ENCODE measurements at places on chromosomes 7 and 10.
A peak's percentile ranks its signal among the peaks of the same experiment; 100 is the strongest.

GRCh38 chr10:110861930-110862649, 9.6 kb upstream of the PDCD4 start:
- no peak for DNase-seq

GRCh38 chr7:122072924-122073599, 71.0 kb downstream of the AASS start:
- DNase-seq = no peak

- no peak for DNase-seq
These were observed 121.4 kb downstream of the POU6F2 start for GRCh38 chr7:39099146-39099545.

DNA sequence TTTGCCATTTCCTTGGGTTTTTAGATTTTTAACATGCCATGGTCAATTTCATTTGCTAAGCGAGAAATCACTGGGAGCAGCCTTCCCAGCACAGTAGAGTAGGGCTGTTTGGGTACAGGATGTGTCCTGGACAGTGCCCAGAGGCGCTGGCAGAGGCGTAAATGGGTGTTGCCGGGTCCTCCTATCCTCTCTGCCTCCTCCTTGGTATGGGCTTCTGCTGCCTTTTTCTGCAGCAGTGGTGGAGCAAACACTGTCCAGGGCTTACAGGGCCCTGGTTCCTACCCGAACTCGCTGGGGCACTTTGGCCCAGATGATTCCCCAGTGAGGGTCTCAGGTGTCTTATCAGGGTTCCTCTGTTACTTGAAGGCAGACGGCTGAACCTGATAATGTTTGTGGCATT, 298.3 kb downstream of the RPS24 start:
- DNase-seq = no peak

- no peak for DNase-seq
These were observed 23.7 kb upstream of the TRIM24 start for GRCh38 chr7:138436388-138436787.

DNA sequence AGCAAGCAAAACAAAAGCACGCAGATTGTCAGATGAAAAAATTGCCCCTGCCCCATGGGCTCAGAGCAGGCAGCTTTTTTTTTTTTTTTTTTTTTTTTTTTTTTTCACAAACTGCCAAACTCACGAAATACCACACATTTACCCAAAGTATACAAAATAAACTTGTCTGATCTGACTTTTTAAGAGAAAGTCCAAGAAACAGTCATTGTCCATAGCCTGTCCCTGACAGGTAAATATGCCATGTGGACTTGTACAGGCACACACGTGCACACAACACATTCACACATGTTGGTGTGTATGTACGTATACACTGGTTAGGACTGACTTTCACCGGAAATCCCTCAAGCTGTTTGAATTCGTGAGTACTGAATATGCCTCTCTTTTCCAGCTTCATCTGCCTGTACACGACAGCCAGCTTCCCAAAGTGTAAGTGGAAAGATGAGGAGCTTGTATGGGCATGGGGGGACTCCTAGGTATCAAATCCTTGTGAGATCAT, 929 bp upstream of the HGF start:
- DNase-seq = no peak

GRCh38 chr10:100683545-100684300, 61.7 kb upstream of the PAX2 start:
- DNase-seq = no peak

DNA sequence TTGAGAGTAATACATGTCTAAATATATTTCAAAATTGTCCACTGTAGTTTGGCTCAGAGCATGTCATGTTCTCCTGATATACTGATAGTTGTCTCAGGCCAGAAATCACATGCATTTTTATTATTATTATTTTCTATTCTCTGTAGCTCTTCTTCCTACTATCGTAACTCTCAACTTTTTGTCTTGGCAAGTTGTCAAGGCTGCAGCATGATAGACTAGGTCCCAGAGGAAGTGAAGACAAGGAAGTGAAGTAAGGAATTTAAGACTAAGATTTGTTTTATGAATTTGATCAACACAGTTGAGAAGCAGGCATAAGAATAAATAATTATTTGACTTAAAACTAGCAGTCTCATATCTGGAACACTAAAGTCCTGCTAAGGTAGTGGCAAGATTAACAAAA, 369.5 kb downstream of the ABCA13 start:
- DNase-seq = no peak

DNA sequence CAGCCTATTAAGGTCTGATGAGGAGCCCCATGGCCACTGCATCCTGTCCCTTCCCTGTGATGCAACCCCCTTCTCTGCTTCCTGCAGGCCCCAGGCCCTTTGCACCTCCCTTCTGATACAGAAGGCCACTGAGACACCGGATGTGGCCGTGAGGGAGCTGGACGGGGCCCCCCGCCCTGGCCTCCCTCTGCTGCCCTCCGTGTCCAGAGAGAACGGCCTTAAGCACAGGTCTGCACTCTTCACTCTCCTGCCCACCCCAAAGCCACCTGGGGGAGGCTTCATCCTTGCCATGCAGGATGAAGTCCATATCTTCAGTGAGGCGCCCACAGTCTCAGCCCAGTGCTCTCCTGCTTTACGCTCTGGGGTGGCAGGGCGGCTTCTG, 86.9 kb upstream of the GNA12 start:
- DNase-seq = no peak

- DNase-seq = no peak
These were observed 158.9 kb downstream of the ELMO1 start for GRCh38 chr7:37289781-37290180.

DNA sequence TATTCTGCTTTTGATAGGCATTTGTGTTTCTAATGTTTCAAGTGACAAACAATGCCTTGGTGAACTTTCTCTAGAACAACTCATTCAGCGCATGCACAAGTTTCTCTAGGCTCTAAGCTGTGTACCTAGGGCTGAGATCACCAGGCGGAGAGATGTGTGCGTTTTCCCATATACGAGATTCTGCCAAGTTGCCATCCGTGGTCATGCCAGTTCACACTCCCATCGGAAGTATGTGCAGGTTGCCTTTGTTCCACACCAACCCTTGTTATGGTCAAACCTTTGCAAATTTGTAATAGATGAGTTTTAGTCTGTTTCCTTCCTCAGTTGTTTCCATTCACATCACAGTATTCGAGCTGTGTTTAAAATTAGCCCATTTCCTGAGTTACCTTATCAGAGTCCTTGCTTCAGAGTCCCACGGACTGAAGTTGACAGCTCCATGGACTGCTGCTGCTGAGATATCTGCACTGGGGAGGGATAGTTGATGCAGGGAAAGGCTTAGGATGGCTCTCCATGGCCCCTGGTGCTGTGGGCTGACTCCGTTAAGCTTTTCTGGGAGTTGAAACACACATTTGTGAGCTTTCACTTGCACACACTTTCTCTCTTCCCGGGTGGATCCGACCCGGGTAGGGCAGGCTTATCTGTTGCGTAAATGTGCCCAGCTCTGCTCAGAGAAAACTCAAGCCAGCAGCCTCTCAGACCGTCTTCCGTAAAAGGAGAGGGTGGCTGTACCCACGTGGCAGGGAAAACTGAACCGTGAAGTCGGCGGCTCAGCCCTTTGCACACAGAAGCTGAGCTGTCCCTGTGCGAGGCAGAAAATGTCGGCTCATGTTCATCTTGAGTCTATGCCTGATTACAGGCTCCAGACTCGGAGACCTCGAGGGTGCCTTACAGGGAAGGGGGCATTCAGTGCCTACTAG, 49.4 kb downstream of the HK1 start:
- DNase-seq = peak; percentile 82

DNA sequence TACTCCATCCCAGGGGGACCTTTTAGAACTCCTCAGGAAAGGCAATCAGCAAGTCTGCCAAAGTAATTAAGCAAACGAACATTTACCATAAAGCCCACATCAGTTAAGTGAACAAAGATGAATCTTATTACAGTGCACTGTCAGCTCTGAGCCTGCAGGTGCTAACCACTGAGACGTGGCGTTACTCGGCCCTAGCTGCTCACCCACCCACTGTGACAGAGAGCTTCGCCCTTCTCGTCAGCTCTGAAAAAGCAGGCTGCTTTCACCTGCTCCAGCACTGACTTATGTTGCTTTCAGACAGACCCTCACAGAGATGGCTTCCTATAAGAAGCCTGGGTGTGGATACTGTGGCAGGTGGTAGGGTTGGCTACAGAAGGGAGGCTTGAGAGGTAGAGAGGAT, 57.7 kb upstream of the KCNIP2 start:
- no peak for DNase-seq

GRCh38 chr7:41054960-41055661, 647.8 kb downstream of the INHBA start:
- DNase-seq = no peak

DNA sequence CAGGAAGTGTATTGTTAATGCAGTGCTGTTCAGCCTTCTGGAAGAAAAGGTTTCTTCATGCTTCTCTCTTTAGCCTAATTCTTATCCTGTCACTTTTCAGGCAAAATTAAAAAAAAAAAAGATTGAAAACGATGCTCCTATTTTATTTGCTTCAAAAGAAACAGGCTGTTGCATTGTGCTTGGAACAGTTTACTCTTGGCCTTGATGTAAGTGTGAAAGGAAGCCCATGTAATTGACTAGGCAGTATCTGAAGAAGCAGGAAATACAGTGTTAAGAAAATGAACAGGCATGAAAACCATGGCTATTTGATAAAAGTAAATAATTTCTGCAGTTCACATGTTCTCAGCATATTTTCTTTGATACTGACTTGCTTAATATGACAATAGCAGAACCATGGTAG, 40.4 kb upstream of the ATRNL1 start:
- DNase-seq = no peak

- DNase-seq = no peak
These were observed 63.2 kb downstream of the CCNY start for GRCh38 chr10:35399414-35400009.

- DNase-seq = no peak
These were observed 97.8 kb downstream of the AUTS2 start for GRCh38 chr7:69696054-69696591.

GRCh38 chr10:44341886-44342285, 43.0 kb downstream of the CXCL12 start:
- DNase-seq = no peak

DNA sequence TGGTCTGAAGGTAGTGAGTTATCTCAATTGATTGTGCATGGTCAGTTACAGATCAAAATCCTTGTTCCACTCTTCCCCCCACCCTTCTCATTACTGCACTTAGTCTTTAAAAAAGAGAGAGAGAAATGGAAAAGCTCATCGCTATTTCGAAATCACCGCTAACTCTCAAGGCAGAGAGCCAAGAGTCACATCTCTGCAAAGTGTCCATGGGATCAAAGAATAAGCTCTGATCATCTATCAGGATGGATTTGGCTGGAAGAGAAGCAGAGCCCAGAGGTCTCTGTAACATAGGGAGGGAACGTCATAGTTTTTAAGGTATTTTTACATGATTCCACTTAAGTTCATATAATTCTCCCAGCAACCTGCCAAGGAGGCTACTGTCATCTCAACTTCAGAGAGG, 30.0 kb upstream of the MYH16 start:
- DNase-seq = no peak

- DNase-seq = no peak
These were observed 80.5 kb upstream of the TAS2R16 start for GRCh38 chr7:123075838-123076467.

- DNase-seq = peak; percentile 50
These were observed 101.6 kb downstream of the NPSR1 start for GRCh38 chr7:34759477-34760125.

- DNase-seq = no peak
These were observed 7.4 kb downstream of the MAD1L1 start for GRCh38 chr7:2225336-2225735.

DNA sequence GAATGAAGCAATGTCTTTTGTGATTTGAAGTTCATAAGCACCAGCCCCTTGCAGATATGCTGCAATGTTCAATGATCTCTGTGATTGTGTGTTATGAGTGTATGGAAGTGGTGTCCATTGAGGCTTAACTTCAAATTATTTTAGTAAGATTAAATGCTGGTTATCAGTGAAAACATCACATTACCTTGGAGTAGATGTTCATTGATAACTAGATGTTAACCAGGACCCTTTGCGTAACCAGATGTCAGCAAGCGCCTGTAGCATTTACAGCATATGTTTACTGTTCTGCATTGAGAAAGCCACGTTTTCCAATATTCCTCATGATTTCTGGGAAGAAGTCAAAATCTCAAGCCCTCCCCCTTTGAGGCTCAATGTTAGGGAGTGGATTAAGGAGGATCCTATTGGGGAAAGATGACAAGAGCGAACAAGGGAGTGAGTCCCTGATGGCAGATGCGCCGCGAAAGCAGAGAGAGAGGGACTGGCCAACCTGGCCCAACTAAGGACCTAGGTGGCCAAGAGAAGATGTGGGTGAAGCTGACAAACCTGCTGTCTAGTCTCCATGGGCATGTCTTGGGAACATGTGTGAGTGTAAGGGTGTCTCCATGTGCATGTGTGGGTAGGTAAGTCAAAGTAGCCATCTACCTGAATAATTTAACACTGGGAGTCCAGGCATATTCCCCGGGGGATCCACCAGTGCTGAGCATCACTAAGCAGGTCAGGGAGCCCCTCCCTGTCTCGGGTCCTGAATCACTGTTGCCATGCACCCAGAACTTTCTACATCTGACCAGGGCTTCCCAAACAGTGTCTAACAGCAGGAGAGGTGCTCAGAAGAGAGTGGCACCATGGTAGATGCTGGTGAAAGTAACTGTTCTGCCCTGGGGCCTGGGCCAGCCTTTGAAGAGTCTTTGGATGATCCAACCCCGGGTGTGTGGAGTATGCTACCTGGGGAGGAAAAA, 141.6 kb upstream of the GDF10 start:
- no peak for DNase-seq

- peak; percentile 91 for DNase-seq
These were observed 44.2 kb upstream of the GGCT start for GRCh38 chr7:30548845-30549244.

Data from cerebellar cortex (tissue), 1 donor.